ENCODE measurements at places on chromosomes 7 and 10. TPM values are rescaled to one million over a fixed set of nuclear protein-coding genes. Genes with fewer than 3 reads are reported as not detected.

The NOD1 gene
- 10.9 TPM for polyA plus RNA-seq

- no peak for DNase-seq
Observed at GRCh38 chr10:102414749-102415148, 3.8 kb downstream of the PSD start.

- no peak for DNase-seq
Observed at GRCh38 chr7:81845744-81846241, 75.9 kb upstream of the HGF start.

- no peak for DNase-seq
Observed at GRCh38 chr10:45075216-45075615, 74.5 kb downstream of the ZNF22 start.

The PRSS37 gene
- not detected for polyA plus RNA-seq

GRCh38 chr10:14366760-14367159, 36.0 kb upstream of the FRMD4A start:
- no peak for DNase-seq
